GM19239 (cell line): ENCODE measurements at places on chromosomes 7 and 10.
A peak's percentile ranks its signal among the peaks of the same experiment; 100 is the strongest.

- no peak for DNase-seq
Observed at GRCh38 chr7:75596727-75597614, 104.9 kb downstream of the SPDYE5 start.

DNA sequence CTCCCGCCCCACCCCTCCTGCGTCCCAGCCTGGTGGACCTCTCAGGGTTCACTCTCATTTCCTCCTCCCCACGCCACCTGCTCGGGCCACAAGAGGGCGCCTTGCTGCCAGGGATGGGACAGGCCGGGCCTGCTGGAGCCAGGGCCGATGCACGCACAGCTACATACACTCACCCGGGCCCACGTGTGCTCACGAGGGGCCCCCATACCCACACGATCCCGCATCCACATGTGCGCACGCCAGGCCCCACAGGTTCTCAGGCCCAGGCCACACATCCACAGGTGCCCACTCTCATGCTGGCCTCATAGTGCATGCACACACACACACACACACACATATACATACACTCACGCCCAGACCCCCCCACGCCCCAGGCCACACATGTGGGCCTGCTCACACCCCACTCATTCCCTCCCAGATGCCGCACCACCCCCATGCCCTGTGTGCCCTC is 68.6 kb downstream of the LHPP start:
- peak; percentile 96 for DNase-seq

DNA sequence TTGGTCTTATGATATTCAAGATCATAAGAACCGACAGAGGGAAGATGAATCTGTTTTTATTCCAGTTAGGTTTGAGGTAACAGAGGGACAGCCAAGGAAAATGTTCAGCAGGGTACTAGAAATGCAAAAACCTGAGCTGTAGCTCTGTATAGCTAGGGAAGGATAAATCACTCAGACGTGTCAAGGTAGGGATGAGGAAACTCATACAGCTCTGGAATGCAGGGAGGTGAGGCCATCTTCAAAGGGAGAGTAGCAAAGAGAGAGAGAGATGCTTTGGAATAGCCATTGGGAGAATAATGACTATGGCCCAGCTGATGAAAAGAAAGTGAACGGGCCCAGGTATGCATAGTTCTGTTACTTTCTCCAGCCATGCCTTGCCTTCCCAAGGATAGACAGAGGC is 77.8 kb downstream of the PAX2 start:
- DNase-seq, result no peak

- no peak for DNase-seq
Observed at GRCh38 chr10:28581916-28582315, 49.0 kb downstream of the WAC start.

DNA sequence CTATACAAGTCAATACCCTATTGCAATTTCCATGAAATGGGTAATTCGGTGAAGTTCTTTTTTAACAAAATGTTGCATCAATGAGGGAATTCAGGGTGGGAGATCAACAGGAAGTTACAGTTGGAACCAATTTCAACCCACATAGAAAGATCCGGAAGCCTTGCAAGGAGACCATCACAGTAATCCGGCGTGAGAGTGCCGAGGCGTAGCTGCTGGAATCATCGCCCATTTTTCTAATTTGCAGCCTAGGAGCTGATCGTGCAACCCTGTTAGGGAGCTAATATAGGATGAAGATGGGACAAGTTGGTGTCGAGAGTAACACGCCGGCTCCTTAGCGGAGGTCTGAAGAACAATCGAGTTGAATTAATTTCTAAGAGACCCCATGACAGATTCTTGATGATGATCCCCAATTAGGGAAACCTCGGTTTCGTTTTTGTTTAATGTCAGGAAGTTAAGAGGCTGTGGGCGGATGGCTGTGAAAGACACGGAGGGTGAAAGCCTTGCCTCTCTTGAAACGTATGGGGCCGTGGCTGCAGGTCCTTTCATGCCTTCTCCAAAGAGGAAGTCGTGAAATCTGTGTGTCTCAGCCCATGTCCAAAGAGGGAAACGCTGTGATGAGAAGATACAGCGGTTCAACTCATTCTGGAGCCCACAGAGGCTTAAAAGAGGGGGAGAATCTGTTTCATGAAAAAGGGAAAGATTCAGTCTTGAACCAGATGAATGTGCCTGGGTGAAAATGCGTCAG is 51.2 kb upstream of the CARD11 start:
- peak; percentile 44 for DNase-seq

DNA sequence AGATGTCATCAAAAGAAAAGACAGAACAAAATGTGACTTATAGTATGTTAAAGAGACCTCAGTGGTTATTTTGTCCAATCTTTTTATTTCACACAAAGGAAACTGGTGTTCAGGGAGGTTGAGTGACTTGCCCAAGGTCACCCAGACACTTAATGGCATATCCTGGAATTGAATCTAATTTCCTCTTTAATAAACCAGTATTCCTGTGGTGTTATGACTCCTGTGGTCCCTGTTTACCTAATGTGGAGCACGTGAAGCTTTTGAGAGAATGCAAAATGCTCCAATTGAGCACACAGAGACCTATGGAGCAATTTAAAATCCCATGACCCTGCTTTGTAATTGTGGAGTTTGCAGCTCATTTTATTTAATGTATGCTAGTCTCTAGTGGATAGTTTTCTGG is 251.9 kb downstream of the REEP3 start:
- DNase-seq, result no peak

GRCh38 chr10:2744547-2745200 is 322.7 kb upstream of the PFKP start:
- no peak for DNase-seq

- no peak for DNase-seq
Observed at GRCh38 chr10:56856569-56856968, 495.5 kb upstream of the ZWINT start.

DNA sequence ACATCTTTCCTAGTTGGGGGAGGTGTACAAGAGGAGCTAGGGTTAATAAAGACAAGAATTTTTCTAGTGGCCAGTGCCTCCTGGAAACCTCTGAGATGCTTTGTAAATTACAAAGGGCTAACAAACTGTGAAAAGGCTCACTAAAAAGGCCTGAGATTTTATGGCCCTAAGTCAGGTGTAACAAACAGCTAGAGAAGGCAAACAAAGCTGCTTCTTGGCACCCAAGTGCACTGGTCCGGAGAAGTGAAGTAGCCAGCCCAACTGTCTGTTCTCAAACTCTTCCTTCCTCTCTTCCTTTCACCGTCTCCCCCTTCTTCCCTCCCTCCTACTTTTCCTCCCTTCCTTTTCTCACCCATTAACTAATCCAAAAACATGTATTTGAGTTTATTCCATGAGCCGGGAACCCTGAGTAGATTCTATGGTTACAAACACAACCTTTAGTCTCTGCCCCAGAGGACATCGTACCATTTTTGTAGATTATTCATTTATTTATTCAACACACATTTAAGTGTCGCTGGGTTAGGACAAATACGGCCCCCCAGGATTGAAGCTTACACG is 143.4 kb upstream of the PCGF5 start:
- no peak for DNase-seq

- DNase-seq, result no peak
Observed at GRCh38 chr7:46173476-46174195, 252.6 kb upstream of the IGFBP3 start.

DNA sequence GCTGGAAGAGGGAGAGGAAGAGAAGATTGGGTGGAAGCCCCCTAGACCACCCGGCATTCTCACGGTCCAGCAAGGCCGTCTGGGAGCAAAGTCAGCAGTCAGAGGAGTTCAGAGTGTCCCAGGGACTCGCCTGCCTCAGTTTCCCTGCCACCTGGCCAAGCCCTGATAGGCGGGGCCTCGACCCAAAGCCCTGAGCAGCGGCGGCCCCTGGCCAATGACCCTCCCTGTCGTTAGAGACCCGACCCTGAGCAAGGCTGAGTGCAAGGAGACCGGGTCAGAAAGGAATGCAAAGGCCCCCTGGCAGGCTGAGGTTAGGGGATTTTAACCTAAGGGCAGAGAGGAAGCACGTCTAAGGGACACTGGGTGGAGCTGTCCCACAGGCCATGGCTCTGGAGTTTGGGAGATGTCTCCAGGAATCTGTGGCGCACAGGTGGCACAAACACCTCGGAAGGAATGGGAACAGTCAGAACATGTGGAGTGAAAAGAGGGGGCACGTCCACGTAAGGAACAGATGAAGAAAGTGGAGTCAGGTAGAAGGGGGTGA is 196.8 kb upstream of the PDE1C start:
- DNase-seq, result no peak

GRCh38 chr7:45082831-45083331 is 5.9 kb downstream of the NACAD start:
- no peak for DNase-seq

DNA sequence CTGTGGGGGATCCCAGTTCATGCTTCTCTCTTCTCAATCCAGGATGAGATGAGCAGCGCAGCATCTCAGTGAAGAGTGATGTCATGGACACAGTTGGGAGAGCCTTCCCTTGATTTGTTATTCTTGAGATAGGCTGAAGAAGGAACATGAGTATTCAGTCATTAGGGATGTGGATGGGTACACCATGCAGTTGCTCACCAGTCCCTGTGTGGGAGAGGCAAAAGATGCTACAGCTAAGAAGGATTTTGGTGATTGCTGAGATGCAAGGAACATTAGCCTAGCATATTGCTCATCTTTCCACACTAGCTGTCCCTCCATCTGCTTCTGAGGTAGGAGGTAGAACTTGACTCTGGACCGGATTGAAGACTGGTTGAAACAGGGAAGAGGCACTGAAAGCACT is 179.6 kb downstream of the GALNT17 start:
- DNase-seq, result no peak

GRCh38 chr7:157150882-157151281 is 12.2 kb downstream of the UBE3C start:
- DNase-seq, result no peak

DNA sequence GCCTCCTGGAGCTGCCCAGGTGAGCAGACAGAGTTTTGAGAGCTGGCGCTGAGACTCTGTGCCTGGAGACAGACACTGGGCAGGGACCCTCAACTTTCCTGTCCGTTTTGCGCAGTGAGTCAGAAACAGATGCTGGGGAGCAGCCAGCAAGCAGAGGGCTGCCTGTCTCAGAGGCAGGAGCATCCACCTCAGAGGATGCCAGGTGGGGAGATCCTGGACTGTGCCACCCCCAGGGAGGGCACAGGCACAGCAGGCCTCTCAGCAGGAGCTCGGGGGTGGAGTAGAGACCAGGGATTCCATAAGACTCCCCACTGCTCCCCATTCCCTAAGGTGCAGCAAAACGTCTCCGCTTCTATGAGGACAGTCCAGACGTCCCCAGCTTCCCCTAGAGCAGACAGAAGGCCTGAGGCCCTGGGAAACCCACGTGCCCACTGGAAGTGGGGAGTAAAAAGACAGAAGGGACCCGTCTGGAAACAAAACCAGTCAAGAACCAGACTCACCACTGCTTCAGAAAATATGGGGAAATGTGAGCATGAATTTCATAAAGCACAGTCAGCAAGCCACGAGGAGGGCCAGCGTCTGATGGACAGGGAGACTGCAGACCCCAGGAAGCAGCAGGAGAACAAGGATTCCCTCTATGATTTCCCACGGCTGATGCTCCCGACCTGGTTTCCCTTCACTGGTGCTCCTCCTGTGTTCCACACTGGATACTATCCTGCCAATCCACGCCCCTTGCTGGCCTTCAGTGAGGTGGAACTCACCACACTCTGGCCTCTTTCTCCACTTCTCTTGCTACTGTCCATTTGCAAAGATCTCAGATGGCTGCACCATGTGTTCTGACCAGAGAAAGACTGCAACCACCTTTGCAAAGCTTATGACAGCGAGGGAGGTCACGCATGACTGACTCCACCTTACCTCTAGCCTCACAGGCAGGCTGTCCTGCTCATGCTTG is 151.3 kb upstream of the FAM20C start:
- no peak for DNase-seq

DNA sequence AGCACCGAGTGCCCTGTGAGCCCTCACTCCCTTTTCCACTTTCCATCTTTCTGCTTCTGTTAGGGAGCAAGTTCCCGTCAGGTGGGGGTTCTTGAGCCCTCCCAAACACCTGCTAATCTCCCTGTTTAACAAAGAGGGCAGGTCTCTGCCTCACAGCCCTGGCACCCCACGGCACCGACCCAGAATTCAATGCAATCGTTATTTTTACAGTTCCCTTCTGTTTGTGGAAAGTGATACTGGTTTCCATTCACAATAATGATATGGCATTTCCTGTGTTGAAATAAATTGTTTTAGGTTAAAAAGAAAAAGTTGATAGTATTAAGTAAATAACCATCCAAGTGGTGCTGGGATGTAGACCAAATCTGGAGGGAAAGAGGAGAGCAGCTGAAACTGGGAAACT is 38.8 kb upstream of the SLC29A3 start:
- no peak for DNase-seq

- DNase-seq, result no peak
Observed at GRCh38 chr7:112752576-112752975, 37.6 kb downstream of the TMEM168 start.

DNA sequence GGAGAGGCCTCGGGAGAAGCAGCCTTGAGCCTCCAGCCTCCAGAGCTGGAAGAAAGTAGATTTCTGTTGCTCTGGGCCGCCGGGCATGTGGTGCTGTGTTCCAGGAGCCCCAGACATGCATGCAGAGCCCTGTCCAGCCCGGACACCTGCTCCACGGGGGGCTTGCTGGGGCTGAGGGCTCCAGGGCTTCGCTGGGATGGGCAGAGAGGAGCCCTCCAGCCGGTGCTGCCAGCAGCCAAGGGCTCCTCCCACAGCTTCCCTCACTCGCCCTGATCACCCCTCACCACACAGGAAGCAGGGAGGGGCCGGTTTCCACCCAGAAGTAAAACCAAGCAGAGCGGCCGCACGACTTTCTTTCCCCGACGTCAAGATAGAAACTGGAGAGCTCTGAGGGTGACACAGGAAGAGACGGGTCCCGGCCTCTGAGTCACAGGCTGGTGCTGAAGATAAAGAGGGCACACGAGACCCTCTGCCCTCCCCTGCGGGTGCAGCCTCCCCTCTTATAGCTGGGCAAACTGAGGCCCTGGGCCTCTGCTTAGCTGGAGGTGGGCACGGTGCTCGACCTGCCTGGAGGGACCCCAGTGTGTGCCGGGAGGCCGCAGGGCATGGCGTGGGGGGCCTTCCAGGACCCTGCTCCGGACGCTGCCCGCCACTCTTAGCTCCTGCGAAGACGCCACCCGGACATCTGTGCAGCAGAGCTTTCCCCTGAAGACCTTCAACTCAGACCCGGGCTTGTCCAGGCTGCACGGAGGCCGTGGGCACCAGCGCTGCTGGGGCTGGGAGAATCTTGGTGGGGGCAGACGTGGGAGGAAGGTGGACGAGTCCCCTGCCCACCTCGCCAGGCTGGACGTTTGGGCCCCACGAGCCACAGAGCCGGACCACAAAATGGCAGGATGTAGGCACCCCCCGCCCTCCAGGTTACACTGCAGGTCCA is 31.1 kb downstream of the ADAP1 start:
- DNase-seq, result peak; percentile 98

DNA sequence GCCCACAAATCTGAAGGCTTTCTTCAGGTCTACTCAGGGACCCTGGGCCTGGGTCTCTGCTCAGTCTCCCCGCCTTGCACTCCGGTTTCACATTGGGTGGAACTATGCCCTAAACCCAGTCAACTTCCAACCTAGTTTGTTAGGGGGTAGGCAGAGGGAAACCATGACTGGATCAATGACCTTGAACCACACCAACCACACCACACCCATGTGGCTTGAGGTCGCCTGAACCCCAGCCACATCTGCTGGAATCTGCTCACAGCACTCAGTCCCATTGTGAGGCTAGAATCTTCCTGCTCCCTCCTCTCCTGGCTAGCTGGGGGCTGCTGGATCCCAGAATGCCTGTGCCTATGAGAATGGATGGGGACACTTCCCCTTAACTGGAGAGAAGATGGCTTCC is 17.9 kb downstream of the RFC2 start:
- DNase-seq, result no peak
